ENCODE measurements at places on chromosomes 7 and 10.

DNA sequence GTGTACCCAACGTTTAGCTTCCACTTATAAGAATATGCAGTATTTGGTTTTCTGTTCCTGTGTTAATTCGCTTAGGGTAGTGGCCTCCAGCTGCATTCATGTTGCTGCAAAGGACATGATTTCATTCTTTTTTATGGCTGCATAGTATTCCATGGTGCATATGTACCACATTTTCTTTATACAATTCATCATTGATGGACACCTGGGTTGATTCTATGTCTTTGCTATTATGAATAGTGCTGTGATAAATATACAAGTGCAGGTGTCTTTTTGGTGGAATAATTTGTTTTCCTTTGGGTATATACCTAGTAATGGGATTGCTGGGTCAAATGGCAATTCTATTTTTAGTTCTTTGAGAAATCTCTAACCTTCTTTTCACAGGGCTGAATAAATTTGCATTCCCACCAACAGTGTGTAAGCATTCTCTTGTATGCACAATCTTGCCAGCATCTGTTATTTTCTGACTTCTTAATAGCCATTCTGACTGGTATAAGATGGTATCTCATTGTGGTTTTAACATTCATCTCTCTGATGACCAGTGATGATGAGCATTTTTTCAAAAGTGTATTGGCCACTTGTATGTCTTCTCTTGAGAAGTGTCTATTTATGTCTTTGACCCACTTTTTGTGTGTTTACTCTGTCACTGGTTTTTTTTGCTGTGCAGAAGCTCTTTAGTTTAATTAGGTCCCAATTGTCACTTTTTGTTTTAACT is 72.5 kb upstream of the CC2D2B start:
- DNase-seq = no peak

DNA sequence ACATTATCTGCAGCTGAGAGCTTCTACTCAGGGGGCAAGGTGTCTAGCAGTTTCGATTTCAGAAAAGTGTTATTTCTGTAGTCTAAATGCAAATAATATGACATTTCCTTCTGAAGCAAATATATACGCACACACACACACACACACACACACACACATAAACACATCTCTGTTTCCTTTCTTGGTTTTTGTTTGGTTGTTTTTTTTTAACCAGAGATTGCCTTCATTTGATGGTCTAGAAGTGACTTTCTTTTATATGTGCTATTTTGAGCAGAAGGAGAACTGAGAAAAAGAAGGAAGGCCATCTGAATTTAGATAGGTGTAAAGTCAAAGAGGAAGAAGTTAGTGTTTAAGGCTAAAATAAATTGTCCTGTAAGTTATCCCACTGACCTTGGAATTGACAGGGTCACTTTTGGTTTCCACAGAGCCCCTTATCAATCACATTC is 142.2 kb downstream of the TRIL start:
- no peak for DNase-seq

- no peak for DNase-seq
These were observed 67.6 kb downstream of the PRKAG2 start for GRCh38 chr7:151809146-151809863.

GRCh38 chr7:157077986-157078644 is 60.6 kb upstream of the UBE3C start:
- DNase-seq = no peak

GRCh38 chr7:95054386-95054785 is 147.0 kb downstream of the PPP1R9A start:
- DNase-seq = no peak

- no peak for DNase-seq
These were observed 196.2 kb downstream of the PLXNA4 start for GRCh38 chr7:132380059-132380458.

GRCh38 chr7:31066516-31067130 is 14.5 kb downstream of the ADCYAP1R1 start:
- no peak for DNase-seq

- no peak for DNase-seq
These were observed 23.7 kb upstream of the DUSP5 start for GRCh38 chr10:110474017-110474416.

DNA sequence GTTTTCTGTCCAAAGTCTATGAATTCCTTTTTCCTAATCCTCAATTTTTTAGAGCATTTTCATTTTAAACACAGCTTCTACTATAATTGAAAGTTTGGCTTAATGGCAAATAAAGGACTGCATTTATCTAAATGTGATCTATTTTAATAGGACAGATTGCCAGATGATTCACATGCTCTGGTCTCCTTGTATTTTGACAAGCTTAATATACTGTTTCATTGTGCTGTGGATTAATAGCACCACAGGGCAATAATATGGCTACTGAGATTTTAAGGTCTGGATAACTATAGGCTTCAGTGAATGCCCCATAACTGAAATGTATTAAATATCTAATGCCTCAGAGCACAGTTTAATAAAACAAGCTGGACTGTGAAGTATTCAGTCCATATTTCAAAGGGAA is 1362.8 kb downstream of the XPNPEP1 start:
- DNase-seq = no peak
